ENCODE measurements at places on chromosomes 13 and 19.
A peak's percentile ranks its signal among the peaks of the same experiment; 100 is the strongest.

- no peak for DNase-seq
These were observed 150.4 kb upstream of the RXFP2 start for GRCh38 chr13:31588893-31589292.

DNA sequence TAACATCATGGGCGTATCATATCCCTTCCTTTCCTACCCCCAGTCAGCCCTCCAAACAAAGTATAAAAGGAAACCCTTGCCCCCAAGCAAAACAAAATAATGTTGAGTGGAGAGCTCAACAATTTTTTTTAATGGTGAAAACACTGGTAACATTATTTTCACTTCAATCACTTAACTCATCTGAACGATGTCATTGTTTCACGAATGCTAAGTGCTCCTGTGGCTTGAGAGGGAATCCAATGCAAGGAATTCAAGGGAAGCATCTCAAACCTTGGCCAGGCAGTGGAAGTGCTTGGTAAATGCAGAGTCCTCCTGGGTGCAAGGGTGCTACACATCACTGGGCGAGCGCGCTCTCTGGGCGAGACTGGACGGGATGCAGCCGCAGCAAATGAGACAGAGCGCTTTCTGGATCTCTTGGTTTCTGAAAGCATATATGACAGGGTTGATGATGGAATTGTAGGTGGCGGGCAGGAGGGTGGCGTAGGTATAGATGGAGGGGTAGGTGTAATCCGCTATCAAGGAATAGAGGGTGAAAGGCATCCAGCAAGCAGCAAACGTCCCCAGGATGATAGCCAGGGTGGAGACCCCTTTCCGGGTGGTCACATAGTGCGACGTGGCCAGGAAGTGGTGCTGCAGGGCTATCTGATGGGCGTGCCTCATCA is 2.0 kb downstream of the GPR12 start:
- DNase-seq, result no peak

- DNase-seq, result no peak
These were observed 581.5 kb upstream of the KLF12 start for GRCh38 chr13:74715718-74716117.

- no peak for DNase-seq
These were observed 109.3 kb downstream of the RXFP2 start for GRCh38 chr13:31848621-31849020.

DNA sequence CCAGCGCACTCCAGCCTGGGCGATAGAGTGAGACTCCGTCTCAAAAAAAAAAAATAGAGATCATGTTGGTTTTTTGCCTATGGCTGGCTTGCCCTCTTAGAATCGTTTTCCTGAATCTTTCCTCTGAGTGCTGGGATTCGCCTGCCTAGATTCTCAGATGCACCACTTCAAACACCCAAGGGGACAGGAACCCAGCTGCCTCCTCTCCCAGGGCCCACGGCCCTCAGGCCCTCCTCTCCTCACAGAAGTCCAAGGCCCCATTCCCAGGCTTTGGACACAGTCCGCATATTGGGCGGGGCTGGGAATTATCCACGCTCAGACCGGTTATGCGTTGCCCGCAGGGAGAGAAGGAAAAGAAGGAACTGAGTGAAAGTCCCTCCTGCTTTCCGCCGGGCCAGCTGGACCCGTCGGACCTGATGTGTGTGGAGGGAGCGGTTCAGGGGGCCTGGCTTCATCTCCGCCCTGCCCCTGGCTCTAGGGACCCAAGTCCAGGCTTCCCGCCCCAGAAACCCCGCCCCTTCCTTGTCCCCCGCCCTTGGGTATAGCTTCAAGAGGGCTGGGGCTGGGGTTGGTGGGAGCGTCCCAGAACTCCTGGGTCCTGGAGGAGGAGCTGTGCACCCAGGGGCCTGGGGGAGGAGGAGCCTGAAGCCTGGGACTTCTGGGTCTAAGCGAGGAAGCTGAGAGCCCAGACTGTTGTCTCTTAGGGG is 5.8 kb downstream of the PPFIA3 start:
- DNase-seq, result no peak

DNA sequence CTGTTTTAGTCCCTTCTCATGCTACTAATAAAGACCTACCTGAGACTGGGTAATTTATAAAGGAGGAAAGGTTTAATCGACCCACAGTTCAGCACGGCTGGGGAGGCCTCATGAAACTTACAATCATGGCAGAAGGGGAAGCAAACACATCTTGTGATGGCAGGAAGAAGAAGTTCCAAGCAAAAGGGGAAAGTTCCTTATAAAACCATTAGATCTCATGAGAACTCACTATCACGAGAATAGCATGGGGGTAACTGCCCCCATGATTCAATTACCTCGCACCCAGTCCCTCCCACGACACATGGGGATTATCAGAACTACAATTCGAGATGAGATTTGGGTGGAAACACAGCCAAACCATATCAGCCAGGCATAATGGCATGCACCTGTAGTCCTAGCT is 13.0 kb upstream of the STRN4 start:
- DNase-seq, result no peak

DNA sequence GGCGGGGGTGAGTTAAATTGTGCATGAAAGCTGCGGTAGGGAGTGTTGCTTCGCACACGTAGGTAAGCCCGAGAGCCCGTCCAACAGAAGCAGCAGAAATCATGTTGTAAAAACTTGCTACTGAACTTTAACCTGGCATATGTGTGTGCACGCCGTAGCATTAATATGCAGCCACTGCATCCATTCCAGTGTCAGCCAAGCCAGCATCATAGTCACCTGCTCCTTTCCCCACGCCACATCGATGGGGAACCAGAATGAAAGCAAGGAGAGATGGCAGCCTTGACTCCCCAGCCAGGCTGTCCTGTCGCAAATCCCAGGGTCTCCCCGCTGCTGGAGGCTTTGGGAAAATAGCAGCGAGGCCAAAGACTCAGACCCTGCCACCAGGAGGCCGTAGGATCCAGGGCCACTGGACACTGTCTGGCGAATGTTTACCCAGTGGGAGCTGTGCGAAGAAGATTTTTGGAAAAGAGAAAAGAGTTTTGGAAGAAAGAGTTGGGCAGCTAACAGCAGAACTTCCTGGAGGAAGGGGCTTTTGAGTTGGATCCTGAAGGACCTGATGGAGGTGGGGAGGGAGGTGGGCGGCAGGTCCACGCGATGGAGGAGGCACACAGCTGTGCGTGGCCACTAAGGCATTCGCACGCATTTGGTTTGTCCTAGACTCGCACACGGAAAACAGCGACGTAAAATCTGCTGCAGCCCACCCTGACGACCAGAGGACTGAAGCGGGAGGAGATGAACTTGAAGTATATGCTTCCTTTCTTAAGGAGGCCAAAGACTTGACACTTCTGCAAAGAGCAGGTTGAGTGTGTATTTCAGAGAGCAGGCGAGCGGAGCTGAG is 48.7 kb upstream of the RANBP3 start:
- no peak for DNase-seq

DNA sequence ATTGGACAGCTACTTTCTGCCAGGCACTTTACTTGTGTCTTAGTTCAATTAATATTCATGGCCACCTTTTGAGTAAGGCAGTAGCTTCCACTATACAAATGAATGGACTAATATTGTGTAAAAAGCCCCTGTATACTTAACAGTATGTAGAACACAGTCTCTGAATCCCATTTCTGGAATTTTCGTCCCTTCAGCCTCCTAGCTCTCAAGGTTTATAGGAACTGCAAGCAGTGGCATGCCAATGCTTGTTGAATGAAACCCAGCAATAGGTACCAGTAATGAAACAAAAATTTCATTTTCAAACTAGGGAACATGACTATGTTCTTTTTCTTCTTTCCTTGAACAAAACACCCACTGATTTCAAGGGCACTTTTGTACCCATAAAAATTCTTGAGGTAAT is 361.6 kb downstream of the TDRD3 start:
- no peak for DNase-seq

- peak; percentile 77 for DNase-seq
These were observed 5.6 kb downstream of the UHRF1 start for GRCh38 chr19:4914736-4915501.

DNA sequence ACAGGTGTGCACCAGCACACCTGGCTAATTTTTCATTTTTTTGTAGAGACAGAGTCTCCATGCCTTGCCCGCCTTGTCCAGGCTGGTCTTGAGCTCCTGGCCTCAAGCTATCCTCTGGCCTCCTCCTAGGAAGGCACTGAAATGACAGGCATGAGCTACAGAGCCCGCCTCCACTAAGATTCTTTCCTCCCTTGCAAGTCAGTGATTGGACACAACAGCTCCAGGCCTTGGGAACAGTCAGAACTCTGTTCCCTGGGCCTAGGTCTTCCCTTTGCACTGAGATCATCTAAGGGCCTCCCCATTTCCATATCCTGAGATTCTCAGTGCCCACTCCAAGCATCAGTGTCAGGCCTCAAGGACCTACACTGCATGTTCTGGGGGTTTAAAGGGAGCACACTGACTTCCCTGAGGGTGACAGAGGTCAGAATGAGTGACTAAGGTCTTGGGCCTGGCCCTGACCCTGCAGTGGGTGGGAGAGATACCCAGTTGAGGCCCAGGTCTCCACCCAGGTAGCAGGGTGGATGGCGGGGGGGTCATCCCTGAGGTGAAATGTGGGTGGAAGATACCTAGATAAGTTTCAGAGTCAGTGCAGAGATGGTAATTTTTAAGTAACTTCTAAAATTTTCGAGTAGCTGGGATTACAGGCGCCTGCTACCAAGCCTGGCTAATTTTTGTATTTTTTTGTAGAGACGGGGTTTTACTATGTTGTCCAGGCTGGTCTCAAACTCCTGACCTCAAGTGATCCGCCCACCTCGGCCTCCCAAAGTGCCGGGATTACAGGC is 17.3 kb upstream of the ERCC1 start:
- no peak for DNase-seq

DNA sequence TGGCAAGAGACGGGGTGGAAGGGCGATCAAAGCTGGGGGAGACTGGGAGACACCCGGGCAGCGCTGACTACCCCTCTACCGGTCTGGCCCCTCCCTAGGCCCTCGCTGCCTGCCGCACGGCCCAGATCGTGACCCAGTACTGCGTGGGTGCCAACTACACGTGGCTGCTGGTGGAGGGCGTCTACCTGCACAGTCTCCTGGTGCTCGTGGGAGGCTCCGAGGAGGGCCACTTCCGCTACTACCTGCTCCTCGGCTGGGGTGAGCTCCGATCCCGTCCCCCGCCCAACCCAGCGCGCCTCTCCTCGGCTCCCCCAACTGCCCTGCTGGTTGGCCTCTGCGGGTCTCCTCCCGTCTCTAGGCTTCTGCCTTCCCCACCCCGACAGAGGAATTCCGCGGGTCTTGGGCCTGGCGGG is 8.8 kb downstream of the GIPR start:
- peak; percentile 34 for DNase-seq

DNA sequence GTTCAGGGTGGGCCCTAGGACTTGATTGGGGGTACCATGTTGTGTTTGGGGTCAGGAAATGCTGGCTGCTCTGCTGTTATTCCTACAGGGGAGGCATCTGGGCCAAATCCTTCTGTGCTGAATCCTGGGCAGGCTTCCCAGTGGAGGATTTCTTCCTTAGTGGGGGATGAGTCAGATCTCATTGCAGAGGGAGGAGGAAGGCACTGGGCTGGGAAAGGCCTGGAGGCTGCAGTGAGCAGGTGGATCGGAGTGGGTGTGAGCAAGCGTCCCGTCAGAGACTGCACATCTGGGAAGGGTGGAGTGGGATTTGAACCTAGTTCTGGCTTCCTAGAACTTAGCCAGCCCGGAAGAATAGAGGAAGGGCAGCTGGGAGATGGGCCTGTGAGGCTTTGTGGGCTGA is 11.5 kb downstream of the CCDC124 start:
- no peak for DNase-seq

DNA sequence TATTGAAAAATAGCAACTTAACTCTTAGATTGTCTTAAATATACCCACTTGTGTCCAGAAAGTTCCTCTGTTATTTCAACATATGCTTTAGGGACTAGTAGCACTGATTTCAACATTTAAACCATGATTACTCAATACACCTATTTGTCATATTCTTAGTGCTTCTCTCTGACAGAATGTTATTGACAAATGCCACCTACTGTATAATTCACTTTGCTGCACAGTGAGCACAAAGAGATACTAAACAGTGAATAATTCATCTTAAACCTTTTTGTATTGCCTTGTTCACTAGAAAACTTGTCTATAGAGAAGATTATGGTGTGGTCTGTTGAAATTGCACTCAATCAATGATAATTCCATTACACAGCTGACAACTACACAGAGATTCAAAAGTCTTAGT is 692.6 kb downstream of the PCDH17 start:
- DNase-seq, result no peak

GRCh38 chr19:54729416-54730188 is 5.4 kb downstream of the KIR3DL3 start:
- DNase-seq, result no peak

DNA sequence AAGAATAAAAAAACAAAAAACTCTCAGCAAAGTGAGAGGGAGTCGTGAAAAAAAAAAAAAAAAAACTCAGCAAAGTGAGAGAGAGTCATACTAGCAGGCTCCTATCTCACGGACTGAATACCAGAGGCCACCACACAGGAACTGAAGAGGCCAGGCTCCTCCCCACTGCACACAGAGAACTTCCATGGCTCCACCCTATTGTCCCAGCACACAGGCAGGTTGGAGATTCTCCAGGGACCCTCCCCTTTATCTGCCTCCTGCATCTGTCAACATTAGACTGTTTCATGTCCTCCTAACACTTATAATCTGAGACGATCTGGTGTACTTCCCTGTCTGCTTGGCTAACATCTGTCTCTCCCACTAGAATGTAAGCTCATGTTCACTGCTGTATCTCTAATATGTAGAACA is 37.0 kb upstream of the FARP1 start:
- no peak for DNase-seq

DNA sequence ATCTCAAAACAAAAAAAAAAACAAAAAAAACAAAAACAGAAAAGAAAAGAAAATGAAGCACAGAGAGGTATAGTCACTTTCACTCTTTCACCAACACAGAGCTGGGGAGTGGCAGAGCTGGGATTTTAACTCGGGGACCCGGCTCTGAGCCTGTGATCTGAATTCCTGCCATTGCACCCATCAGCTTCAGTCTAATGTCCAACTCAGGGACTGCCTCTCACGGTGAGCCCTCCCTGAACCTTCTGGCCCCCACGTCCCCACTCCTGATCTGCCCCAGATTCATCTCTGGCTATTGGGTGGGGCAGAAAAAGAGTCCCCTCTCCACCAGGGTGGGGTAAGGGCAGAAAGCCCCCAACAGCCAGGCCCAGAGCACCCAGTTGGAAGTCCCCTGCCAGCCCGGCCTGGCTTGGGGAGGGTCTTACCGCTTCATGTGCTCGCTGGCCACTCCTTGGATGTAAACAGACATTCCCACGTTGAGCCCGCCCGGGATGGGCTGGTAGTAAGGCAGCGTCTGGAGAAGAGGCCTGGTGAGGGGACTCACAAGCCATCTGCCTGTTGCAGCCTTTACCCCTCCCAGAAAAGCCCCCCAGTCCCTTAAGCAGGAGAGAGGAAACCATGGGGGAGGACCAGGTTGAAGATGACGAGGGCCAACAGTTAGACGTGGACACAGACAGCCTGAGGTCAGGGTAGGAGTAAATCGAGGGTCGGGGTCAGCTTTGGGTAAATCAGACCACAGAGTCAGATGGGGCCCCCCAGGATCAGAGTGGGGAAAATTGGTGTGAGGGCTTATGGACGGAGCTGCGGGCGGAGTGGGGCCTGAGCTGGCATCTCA is 520 bp downstream of the LGALS4 start:
- no peak for DNase-seq

GRCh38 chr13:27617881-27618321 is 2.4 kb downstream of the LNX2 start:
- DNase-seq, result no peak

- DNase-seq, result no peak
These were observed 131.8 kb upstream of the PEG3 start for GRCh38 chr19:56972291-56972841.
